ENCODE measurements at places on chromosomes 6 and 20. TPM values are rescaled to one million over a fixed set of nuclear protein-coding genes. Genes with fewer than 3 reads are reported as not detected.

Gene ZC2HC1B
- total RNA-seq: 0.31 TPM

Gene PNLDC1
- not detected for total RNA-seq

Gene TMEM217
- total RNA-seq: 1.2 TPM

Gene GGT7
- total RNA-seq: 19.0 TPM

Gene ZBTB12
- total RNA-seq: 25.6 TPM

Gene RIMS1
- total RNA-seq: 456 TPM

Gene ZNF322
- 46.5 TPM for total RNA-seq

Gene OR2H2
- not detected for total RNA-seq

Gene FNDC1
- total RNA-seq: 1.1 TPM

Gene FOXF2
- 1.2 TPM for total RNA-seq

Gene ID4
- total RNA-seq: 132 TPM

Gene TNF
- not detected for total RNA-seq

Gene CASS4
- 0.16 TPM for total RNA-seq

Gene HAO1
- total RNA-seq: not detected

All from occipital lobe (tissue), 3 donors.